Skeletal muscle cell (primary cell): ENCODE measurements at places on chromosomes 11 and 22.

DNA sequence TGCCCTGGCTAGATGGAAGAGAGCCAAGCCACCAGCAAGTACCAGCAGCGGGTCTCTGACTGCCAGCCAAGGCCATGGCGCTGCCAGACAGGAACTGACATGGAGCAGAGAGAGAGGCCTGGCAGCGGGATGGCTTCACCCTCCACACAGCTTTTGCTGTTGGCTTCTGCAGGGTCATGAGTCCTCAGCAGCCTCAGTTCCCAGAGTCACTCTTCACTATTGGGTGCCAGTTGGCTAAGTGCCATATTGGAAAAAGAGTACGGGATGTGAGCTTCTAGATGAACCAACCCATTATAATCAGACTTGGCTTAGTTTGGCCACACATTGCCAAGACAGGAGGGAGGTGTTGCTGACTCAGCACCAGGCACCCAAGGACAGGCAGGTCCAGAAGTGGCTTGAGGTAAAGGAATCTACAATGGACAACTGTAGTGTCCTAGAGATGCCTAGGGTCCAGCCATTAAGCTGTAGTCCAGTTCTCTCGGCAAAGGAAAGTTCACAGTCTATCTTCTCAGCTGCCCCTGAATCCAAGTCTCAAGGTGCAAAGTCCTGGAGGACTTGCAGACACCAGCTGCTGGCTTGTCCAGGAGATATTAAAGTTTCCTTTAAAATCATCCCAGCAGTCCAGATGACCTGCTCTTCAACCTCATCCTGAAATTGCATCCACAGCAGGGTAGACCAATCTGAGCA is 40.7 kb upstream of the POU2AF1 start:
- no peak for DNase-seq

DNA sequence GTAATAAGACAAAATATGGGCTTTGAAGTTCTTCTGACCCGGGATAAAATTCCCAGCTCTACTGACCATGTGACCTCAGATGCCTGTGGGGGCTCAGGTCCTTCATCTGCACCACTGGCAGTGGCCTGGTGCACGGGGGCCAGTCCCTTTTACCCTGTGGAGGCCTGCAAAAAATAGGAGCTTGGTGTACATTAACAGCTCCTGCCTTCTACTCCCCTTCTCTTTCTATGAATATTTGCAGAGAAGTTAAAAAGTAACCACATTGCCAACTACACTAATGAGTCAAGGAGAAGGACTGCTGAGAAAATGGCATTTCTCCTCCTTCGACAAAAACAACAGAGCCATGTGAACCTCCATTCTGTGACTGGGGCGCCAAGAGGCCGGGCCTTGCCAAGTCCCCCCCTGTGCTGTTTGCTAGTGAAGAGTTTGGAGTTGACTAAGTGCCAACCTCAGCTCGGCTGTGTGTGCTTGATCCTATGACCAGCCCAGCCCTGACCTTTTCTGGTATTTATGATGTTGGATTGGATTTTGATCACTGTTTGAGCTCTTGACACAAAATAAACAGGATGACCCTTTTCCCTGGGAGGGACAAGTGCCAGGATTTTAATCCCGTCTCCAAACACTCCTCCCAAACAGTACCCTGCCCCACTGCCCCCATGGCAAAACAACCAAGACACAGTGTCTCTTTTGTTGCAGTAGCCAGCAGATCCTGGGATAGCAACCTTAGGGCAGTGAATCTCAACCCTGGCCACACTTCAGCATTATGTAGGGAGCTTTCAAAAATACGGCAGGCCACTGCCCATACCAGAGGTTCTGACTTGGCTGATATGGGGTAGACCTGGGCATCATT is 380.1 kb downstream of the LARGE1 start:
- DNase-seq, result no peak

- no peak for DNase-seq
These were observed 1.6 kb downstream of the CRACR2B start for GRCh38 chr11:829176-829846.

DNA sequence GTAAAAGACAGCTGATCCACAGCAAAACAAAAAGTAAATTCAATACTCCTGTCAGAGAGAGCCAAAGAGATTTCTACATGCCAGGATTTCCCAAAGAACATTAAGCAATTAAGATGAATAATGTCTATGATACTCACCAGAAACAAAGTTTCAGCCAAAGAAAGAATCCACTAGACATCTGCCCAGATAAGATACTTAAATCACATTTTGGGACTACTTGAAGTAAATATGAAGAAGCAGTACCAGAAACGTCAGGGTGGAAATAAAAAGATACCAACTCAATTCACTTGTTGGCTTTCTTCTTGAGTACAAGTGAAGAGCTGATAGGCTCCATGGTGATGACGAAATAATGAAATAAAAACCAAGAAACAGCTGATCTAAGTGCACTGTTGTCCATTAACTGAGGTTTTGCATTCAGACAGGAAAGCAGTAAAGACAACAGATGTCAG is 31.6 kb upstream of the ARHGAP32 start:
- peak; percentile 33 for DNase-seq

DNA sequence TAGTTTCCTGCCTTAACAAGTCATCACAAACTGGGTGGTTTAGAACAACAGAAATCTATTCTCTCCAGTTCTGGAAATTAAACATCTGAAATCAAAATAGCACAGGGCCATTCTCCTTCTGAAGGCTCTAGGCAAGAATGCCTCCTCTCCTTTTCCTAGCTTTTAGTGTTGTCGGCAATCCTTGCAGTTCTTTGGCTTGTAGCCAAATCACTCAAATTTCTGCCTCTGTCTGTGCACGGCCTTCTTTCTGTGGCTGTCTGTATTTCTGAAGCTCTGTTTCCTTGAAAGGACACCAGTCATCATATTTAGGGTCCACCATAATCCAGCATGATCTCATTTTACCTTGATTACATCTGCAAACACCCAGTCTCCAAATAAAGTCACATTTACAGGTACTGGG is 795.5 kb downstream of the METTL15 start:
- DNase-seq, result no peak

DNA sequence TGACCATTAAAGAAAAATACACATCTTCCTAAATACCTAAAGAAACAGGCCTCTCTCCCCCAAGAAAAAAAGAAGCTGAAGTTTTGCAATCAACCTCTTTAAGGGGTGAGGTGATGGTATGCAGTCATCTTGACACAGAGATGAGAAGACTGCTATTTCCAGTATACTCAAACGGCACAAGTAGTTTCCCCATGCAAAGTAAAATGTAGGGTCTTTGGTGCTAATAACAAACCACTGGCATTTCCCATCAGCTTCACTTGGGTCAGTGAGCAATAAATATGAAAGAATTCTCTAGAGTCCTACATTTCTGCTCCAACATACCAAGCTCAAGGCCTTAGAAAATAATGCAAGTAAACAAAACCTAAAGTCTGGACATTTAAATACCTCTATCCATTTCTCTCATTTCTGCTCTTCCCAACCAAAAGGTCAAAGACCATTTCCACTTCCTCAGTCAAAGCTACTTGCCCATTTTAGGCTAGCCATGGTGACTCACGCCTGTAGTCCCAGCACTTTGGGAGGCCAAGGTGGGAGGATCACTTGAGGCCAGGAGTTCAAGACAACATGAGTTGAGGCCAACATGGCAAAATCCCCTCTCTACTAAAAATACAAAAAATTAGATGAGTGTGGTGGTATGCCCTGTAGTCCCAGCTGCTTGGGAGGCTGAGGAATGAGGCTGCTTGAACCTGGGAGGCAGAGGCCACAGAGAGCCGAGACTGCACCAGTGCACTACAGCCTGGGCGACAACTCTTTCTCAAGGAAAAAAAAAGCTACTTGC is 39.5 kb upstream of the CHRNA10 start:
- peak; percentile 23 for DNase-seq

- DNase-seq, result no peak
These were observed 157.7 kb downstream of the DBX1 start for GRCh38 chr11:20002312-20003216.

- peak; percentile 59 for DNase-seq
These were observed 177.7 kb downstream of the NAV2 start for GRCh38 chr11:19890308-19890707.

- DNase-seq, result no peak
These were observed 171.2 kb upstream of the ZBED5 start for GRCh38 chr11:11029027-11029426.

- no peak for DNase-seq
These were observed 186.1 kb downstream of the SOX6 start for GRCh38 chr11:16169956-16170847.

- DNase-seq, result no peak
These were observed 16.1 kb upstream of the TMEM123 start for GRCh38 chr11:102468616-102469195.

GRCh38 chr11:66919923-66920322 is 38.3 kb downstream of the PC start:
- DNase-seq, result no peak

DNA sequence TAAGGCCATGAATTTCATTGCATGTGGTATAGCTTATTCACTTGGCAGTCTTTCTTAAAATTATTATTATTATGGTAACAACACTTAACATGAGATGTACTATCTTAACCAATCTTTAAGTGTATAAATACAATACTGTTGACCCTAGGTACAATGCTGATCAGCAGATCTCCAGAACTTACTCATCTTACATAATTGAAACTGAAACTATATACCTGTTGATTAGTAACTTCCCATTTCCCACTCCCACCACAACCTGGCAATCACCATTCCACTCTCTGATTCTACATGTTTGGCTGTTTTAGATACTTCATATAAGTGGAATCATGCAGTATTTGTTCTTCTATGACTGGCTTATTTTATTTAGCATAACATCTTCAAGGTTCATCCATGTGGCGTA is 150.2 kb upstream of the POU2AF2 start:
- DNase-seq, result no peak

DNA sequence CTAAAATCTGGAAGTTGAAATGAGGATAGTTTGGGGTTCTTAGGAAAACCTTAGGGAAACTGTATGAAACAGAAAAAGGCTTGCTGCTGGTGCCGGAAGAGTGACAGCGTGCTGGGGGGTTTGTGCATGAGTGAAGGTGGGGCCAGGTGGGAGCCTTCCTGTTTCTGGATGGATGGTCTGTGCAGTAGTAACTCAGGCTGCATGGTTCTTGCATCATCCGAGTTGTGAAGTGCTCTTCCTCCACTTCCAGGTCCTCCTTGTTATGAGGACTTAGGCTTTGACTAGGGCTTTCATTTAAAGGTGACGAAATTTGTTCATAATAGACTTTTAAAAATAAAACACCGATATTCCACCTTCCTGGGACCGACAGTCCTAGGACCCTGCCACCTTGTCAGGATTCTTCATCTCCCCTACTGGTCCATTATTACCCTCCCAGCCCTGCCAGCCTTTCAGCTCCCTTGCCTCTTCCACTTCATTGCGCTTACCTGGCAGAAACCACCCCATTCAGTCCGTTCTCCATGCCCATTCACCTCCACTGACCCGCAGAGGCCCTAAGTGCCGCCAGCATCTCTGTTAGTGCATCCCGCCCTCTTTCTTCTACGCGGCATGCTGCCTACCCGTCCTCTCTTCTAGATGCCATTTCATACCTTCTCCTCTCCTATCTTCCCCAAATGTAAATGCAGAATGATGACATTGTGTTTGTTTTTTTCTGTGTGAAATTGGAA is 47.3 kb downstream of the PPFIA1 start:
- no peak for DNase-seq

- DNase-seq, result no peak
These were observed 663.8 kb upstream of the API5 start for GRCh38 chr11:42647993-42648392.

DNA sequence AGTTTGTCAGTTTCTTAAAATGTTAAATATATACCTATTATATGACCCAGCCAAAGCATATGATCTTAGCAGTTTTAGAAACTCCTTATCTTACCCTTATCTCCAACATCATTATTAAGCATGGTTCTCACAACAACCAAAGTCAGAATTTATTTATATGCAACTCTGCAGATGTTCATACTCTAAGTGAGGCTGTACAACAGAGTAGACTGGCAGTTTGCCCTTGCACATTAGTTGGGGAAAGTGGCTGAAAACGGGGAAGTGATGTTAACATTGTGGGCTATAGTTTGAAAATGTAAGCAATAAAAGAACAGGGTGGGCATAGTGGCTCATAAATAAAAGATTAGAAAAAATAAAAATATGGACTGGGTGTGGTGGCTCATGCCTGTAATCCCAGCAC is 49.7 kb downstream of the ATG16L2 start:
- DNase-seq, result no peak

DNA sequence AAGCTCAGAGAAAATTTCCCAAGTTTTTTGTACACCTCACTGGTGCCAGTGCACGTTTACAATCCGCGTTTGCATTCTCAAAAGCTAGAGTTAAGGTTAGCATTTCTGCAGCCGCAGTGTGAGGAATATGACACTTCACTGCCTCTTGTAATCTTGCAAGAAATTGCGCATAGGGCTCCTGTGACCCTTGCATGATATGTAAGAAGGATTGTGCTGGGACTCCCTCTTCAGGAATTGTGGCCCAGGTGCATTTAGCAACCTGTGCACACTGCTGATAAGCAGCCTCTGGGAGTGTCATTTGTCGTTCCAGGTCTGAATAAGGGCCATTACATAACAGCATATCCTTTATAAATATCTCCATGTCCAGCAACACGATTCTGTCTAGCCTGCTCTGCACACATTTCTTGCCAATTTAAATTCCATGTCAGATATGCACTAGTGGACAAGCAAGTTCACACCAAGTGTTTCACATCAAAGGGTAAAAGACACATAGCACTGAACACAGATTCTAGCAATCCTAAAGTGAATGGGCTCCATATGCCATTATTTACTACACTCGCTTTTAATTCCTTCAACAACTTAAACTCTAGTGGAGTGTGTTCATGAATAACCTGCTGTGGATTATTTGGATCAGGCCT is 69.2 kb upstream of the INCENP start:
- DNase-seq, result no peak

GRCh38 chr11:10875430-10876021 is 17.7 kb upstream of the ZBED5 start:
- no peak for DNase-seq
